ENCODE measurements at places on chromosomes 4 and X.

- no peak for DNase-seq
Measured at GRCh38 chr4:82705928-82706300, 92.7 kb downstream of the SCD5 start.

DNA sequence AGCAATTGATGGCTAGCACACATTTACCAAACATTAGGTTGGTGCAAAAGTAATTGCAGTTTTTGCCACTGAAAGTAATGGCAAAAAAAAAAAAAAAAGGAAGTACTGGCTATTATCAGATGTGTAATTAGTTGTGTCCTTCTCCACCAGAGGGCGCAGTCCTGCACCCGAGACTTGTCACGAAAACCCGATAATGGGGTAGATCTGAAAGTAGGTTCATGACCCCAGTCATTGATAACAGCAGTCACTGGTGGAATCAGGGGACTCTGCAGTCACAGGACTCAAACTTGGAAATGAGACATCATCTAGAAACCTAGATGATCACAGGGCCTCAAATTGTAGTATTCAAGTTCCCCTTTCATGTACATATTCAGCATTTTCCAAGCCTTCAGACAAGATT is 13.1 kb upstream of the ACOT9 start:
- DNase-seq = no peak

GRCh38 chrX:25022499-25023325 is 6.9 kb upstream of the ARX start:
- DNase-seq = no peak

DNA sequence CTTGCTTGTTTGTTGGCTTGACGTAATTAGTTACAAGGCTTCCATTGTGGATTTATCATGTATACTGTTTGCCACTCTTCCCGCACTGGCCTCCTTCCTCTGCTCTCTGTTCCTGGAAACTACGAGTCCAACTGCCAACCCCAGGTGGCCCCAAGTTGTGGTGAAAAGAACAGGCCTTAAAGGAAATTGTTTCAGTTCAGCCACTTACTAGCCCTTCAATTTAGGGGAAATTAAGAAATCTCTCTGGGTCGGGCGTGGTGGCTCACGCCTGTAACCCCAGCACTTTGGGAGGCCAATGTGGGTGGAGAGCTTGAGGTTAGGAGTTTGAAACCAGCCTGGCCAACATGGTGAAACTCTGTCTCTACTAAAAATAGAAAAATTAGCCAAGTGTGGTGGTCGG is 28.0 kb downstream of the RBM47 start:
- DNase-seq = no peak

- no peak for DNase-seq
Measured at GRCh38 chr4:98745366-98745765, 87.0 kb upstream of the TSPAN5 start.

GRCh38 chr4:112075129-112075753 is 70.0 kb upstream of the FAM241A start:
- DNase-seq = no peak

- no peak for DNase-seq
Measured at GRCh38 chr4:156901871-156902270, 69.7 kb downstream of the PDGFC start.

GRCh38 chr4:99826016-99826415 is 9.4 kb downstream of the DAPP1 start:
- no peak for DNase-seq

GRCh38 chr4:123480706-123481418 is 84.3 kb downstream of the SPRY1 start:
- no peak for DNase-seq

GRCh38 chrX:69142788-69143469 is 22.3 kb downstream of the PJA1 start:
- DNase-seq = no peak

DNA sequence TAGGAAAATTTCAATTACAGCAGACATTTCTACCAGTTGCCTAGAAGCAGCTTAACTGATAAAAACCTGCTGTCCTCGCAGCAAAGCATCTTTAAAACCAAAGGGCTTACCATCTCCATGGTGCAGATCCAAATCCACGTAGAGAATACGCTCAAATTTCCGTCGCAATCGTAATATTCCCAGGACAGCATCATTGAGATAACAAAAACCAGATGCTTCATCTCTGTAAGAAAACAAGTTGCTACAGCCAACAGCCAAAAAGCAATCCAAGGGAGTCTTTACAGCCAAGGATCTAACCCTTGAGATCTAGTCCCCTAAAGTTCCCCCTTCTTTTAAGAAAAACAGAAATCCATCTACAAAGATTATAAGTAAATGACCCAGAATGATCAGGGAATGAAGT is 77.6 kb downstream of the HDAC8 start:
- DNase-seq = no peak

DNA sequence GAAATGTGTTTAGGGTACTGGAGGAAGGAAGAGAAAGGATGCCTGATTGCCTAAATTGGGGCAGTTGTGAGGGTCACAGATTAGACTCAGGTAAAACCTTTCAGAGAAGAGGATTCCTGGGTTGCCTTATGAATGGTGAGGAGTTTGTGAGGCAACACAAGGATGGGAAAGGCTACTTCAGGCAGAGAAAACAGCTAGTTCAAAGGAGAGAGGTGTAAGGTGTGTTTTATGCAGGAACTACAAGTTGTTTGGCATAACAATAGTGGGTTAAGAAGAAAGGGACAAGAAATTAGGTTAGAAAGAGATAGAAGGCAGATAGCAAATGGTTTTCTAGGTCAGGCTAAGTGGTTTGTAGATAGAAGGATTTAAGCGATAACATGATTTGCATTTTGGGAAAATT is 75.1 kb upstream of the PGRMC2 start:
- DNase-seq = no peak

DNA sequence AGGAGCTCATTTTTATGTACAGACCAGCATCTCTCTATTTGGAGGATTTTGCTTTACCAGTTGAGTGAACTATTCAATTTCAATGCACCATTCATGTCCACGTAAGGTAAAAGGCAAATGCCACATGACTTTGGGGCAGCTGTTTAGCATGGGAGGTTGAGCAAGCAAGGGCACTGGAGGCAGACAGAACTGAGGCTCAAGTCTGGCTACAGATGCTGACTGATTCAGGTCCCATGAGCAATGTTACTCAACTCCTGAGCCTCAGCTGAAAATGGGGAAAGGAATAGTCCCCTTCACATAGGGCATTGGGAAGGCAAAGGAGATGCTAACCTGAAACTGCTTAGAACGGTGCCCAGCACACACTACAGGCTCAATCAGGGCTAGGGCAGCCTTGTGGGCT is 93.0 kb upstream of the MTM1 start:
- no peak for DNase-seq

DNA sequence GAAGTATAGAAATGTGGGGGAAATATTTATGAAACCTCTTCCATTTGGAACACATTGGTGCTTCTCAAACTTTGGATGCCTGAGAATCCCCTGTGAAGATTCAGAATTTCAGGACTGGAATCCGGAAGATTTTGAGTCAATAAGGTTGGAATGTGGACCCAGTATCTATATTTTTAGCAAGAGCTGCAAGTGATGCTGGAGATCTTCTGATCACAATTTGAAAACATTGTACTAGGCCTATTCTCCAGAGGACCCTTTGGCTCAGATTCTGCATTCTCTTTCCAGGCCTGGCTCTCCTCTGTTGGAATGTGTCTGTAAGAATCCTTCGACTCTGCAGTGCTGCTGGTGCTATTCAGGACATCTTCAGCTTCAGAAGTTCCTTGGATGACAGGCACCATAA is 2.4 kb upstream of the PKD2 start:
- no peak for DNase-seq

DNA sequence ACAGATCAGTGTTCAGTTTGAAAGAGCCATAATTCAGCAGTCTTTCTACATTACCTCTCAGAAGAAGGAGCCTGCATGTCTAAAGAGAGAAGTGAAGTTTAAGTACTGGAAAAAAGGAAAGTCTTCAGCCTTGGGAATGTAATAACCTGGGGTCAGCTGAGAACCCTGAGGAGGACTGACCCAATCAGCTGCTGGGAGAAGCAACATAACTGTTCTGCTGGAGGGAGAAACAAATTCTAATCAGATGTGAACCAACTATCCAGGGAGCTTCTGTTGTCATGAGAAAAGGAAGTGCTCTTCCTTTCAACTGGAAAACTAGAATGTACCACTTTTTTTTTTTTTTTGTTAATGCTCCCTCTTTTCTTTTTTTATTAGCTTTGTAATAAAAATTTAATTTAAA is 64.5 kb upstream of the PDE5A start:
- DNase-seq = no peak

GRCh38 chr4:171812665-171813525 is at the start of gene GALNTL6:
TSS of gene GALNTL6 (plus strand) at chr4:171813404.
- DNase-seq = no peak

GRCh38 chrX:71532078-71532752 is 689 bp upstream of the OGT start:
- DNase-seq = no peak

DNA sequence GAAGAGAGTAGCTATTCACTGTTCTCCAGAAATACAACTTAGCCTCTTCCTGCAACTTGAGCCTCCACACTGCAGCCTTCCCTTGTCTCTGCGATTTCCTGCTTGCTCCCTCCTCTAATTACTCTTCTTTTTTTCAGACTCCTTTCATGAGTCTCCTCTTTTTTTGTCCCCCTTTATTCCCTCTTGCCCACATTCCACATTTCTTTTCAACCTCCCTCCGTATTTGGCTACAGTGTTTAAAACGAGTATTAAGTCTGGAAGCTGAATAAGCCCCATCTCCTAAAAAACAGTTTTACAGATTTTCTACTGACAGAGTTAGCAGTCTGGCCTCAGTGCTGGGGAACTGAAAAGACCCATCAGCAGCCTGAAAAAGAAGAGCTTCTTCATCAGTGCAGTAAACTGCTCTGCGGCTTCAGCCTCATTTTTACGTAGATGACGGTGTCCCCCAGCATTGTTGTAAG is 141.5 kb downstream of the TENM3 start:
- DNase-seq = no peak

DNA sequence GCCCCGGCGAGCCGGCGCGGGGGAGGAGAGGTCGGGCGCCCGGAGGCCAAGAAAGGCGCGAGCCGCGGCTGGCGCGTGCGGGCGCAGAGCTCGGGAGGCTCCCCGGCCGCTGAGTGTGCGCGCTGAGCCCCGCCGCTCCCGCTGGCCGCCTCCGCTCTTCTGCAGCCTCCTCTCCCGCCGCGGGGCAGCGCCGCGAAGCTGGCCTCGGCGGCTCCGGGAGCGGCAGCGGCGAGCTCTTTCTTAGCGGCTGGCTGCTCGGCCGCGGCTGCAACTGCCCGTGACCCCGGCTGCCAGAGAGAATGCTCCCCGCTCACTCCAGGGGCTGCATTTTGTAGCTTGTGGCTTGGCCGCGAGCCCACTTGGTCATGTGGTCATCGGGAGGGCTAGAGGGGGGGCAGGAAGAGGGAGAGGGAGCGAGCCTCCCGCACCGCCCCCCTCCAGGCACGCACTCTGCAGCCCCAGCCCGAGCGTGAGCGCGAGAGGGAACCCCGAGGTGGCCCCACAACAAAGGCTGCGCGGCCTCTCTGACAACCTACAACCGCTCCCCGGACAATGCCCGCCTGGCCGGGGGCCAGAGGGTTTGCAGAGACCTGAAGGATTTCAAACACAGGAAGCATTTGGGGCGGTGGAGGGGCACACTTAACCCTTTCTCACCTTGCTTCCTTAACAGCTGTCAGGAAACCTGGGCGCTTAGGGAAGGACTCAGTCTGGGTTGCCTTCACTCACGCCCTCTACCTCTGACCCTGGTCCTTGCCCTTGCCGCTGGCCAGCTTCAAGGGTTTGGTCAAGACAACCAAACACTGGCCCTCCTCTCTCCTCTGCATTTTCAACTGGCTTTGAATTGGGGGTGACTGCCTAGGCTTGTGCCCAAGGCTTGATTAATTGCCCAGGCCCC is at the start of gene APLN:
Gene APLN (minus strand): TSS at position 305 of the 895 bp plus-strand sequence. CDS start 326 bp downstream, outside the sequence.
- no peak for DNase-seq

DNA sequence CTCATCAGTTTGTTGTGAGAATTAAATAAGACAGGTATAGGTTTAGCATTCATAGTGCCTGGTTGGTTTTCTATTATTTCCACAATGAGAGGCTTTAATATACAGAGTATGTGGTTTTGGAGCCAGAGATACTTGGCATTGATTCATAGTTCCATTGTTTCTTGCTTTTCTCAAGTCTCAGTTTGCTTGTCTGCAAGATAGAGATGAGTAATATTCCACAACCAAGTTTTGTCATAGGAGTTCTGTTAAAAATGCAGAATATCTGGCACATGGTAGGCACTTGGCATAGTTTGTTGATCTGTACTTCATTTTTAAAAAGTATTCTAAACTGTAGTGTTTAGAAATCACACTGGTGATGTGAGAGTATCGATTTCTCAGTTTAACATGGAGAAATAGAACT is 37.5 kb upstream of the EDA2R start:
- no peak for DNase-seq

DNA sequence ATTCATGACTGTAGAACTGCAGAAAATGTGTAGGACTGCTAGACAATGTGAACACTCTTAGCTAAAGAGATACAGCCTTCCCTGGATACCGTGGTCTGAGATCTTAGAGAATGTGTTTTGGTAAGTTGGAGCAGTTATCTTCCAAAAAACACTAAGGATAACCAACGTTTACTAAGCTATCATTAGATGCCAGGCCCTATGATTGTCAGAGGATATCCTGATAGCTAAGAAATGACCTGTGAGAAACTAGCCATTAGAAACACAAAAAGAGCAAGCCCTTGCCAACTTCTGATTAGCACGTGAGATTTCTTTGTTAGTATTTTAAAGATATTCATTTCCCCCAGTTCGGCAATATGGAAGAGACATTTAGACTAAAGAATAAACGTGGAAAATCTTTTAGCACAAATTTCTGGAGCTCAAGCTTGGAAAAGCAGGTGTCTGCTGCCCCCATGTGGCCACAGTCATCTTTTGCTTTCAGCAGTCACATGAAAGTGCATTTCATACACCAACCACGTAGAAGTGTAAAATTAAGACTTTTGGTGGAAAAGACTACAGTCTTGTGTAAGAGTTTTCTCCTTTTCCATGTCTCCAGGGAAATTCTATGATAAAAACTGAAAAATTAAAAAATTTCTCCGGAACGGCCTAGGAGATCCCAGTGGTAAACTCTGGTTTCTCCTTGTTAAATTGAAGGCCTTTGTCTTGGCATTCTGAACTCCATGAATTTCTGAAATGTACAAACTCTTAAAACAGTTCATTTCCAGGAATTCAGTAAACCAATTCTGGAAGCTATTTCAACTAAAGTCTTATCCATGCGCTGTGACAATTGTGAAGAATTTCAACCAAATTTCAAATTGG is 136.4 kb downstream of the ZNF674 start:
- DNase-seq = no peak

GRCh38 chrX:11579636-11580600 is 85.8 kb downstream of the ARHGAP6 start:
- DNase-seq = no peak

DNA sequence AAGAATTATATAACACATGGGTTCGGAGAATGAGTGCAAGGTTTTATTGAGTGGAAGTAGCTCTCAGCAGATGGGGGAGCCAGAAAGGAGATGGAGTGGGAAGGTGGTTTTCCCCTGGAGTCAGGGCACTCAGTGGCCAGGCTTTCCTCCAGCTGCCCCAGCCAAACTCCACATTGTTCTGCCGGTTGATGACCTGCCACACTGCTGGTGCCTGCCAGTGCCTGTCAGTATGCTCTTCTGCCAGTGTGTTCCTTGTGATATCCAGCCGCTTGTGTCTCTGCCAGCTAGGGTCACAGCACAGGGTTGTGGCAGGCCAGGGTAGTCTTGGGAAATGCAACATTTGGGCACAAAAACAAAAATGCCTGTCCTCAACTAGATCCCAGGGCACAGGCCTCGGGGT is 604.8 kb upstream of the TECRL start:
- no peak for DNase-seq
